ENCODE measurements at places on chromosomes 3 and 15.

DNA sequence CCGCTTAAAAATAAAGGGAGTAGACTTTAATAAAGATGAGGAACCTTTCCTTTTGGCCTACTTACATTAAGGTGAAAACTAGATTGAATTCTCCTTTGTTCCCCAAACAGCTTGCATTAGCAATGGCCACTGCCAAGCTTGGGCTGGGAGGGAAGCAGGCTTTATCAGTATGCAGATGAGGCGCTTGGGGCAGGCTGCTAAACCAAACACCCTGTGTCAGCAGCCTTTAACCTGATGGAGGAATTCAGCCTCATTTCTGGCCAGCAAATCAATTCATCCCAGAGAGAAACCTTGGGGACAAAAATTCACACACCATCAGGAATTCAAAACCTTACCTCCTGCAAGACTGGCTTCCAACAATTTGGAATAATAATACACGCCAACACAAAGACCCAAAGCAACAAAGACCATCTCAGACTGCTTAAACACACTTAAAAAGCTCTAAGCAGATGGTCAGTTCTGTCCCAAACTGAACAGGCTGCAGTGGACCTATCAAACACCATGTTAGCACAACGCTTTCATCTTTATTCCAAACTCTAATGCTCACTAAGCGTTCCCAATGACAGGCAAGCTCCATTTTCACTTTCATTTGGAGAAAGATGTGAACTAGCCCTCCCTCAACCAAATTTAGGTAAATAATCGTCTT is 255.1 kb upstream of the CMC1 start:
- DNase-seq: no peak

DNA sequence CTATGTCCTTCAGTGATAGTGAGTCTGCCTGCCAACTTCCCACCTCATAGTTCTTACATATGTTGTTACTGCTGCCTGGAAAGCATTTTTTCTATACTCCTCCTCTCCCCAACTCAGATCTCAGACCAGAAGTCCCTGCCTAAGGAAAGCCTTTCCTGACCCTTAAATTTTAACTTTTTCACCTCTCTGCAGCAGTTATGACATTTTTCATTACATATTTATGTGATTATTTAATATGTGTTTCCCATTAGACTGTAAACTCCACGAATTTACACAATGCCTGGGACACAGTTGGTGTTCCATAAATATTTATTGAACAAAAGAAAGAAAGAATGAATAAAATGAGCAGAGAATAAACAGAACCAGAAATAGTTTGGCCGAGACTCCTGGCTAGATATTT is 125.5 kb downstream of the MITF start:
- DNase-seq: no peak

DNA sequence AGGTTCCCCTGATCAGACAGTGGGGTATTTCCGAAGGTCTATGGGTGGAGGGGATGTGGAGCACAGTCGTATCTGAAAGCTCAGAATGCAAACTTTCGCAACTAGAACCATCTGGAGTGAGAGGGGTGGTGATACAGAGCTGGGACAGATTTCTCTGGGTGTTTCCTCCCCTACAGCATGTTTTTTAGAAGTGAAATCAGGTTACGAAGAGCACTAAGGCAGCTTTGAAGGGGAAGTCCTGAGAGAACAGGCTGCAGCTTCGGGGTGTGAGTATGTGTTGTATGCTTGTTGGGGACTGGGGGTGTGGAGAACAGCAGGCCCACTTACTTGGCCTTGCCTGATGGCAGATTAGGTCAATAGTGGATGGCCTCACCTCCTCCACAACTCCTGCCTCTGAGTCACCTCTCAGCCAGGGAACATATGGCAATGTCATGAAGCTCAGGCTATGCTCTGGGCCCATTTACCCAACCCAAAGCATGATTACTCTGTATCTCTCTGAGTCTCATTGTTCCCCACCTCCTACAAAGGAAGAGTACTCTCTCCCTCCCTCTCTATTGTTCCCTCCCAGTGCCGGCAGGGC is 107.2 kb upstream of the RASGRP1 start:
- DNase-seq: no peak

GRCh38 chr3:28860307-28860706 is 420.6 kb upstream of the RBMS3 start:
- no peak for DNase-seq

DNA sequence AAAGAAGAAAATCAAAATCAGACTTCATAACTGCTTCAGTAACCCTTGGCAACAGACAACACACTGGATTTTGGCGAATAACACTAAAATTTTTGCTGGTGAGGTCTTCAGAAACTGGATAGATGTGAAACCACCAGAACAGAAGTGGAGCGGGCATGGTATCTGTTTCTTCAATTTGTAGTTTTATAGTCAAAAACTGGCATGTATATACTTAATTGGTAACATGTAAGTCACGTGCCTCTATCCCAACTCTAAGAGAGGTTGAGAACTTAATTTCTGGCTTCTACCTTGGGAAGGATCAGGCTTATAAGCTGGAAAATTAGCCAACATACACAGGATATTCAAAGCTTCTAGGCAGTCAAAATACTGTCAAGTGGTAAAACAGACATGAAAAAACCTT is 172.6 kb upstream of the CHL1 start:
- DNase-seq: no peak

GRCh38 chr15:78991476-78991875 is 46.6 kb upstream of the CTSH start:
- DNase-seq: no peak

DNA sequence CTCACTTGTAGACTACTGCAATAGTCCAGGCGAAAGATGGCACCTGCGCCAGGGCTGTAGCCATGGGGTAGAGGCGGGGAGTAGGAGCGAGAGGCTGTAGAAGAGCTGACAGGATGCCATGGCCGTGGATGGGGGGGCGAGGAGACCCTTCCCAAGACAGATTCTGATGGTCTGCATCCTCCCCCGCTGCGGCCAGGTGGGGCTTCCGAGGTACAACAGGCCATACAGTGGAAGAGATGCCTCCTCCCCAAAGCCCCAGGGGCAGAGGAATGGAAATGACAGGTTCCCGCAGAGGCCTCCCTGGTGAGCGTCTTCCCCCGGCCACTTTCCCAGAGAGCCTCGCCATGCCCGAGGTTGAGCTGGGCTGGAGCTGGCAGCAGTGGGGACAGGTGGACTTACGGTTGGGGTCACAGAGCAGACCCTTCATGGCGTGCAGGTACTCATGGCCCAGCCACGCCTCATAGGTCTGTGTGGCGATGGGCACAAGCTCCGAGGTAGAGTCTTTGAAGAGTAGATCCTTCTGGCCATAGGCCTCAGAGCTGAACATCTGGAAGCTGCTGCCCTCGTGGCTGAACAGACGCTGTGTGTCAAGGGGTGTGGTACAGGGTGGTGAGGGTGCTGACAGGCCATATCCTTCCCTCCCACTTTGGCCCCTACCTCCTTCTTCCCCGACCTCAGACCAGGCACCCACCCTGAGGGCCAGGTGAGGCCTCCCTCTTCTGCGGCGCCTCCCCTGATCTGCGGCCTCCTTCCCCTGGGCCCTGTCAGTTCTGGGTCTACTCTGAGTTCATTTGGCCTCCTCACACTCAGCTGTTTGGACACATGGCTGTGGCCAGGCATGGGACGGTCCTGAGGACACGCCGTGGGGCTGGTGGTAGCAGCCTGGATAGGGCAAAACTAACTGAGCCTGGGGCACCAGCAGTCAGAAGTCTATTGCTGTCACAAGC is 13.6 kb downstream of the MELTF start:
- no peak for DNase-seq

DNA sequence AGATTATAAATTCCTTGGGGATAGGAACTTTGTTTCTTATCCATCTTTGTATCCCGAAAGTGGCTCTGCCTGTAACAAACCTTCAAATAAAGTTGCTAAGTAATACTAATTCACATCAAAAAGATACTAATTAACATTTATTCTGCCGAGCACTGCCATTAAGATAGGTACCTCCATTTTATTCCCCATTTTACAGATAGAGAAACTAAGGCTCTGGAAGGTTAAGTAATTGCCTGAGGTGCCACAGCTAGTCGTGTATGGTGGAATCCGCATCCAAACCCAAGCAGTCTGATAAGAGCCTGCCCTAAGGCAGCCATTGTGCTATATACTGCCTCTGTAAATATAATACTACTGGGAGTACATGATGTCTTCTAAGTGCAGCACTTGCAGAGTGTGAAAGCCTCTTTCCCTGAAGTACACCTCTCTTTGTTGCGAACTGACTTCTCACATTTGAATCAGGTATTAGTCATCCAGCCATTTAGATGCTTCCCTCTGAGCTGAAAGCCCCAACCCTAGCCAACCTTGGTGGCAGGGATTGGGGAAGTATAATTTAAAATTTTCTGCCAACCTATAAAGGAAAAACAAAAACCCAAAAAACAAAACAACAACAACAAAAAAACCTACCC is 78.5 kb upstream of the CHD2 start:
- DNase-seq: no peak

DNA sequence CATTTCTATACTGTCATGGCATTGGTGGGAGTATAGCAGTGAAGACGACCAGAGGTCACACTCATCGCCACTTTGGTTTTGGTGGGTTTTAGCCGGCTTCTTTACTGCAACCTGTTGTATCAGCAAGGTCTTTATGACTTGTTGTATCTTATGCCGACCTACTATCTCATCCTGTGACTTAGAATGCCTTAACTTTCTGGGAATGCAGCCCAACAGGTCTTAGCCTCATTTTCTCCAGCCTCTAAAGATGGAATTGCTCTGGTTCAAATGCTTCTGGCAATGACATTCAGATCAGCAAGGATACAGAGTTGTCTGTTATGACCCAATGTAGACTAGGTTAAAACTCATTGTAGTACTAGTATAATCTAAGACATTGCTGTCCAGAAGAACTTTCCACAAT is 54.9 kb upstream of the LRTM1 start:
- DNase-seq: no peak

DNA sequence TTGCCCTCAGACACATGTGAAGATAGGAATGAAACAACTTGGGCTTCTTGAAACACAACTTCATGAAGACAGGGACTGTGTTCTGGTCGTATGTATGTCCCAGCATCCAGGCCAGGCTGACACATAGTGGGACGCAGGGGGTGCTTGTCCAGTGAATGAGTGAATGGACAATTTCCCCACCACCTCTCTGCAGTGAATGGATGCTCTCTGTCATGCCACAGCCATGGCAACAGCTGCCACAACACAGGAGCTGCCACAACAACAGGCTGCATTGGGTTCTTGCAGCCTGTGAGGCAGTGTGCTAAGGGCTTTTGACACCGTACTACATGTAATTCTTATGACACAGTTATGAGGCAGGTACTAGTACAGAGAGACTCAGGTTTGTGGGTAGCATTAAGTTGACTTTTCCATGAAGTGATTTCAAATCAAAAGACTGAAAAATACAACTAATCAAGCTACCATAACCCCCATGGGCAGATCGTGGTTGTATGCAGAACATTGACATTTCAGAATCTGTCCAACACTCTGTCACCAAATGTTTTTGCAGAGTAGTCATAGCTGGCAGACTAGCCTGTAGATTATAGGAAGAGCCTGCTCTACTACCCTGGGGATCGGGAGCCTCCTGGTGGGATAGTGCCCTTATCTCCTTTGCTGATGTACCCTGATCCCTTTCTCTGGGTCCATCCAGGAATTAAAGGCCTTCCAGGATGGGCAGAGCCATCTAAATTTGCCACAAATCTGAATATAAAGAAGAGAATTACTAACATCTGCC is 40.8 kb downstream of the CLSTN2 start:
- DNase-seq: no peak

DNA sequence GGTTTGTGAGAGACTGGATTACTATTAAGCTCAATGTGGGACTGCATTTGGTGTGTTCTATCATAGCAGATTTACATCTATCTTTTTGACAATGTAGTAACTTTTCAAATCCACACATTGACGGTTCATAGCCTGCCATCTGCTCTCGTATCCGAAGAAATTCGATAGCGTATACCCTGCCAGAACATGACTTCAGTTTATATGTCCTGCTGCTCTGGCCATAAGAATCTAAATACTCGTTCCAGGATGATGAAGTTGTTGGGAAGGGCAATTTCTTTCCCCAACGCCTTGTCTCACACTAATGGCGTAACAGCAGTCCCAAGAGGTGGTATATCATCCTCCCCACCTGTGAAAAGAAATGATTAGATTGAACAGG is 180.0 kb downstream of the LSAMP start:
- no peak for DNase-seq

GRCh38 chr3:111812701-111813100 is 46.4 kb upstream of the PHLDB2 start:
- DNase-seq: no peak
